Fibroblast of villous mesenchyme (primary cell): ENCODE measurements at places on chromosomes 4 and X. TPM values are rescaled to one million over a fixed set of nuclear protein-coding genes. Genes with fewer than 3 reads are reported as not detected.

The GC gene
- total RNA-seq = not detected in 2 replicates

The FAM241A gene
- total RNA-seq = 1.3 and 1.6 TPM in 2 replicates

The SSX3 gene
- not detected in 2 replicates for total RNA-seq

The DDX53 gene
- total RNA-seq = under 0.01 TPM in 1 of 2 replicates, not detected in the other

The CTAG1A gene
- total RNA-seq = not detected in 2 replicates

The SH3RF1 gene
- total RNA-seq = 29.3 and 41.9 TPM in 2 replicates

The ZFP42 gene
- total RNA-seq = under 0.01 TPM in 1 of 2 replicates, not detected in the other

The ETDA gene
- total RNA-seq = not detected in 2 replicates

The JAKMIP1 gene
- not detected in 2 replicates for total RNA-seq

The XAGE1A gene
- 0.32 TPM in 1 of 2 replicates, not detected in the other for total RNA-seq

DNA sequence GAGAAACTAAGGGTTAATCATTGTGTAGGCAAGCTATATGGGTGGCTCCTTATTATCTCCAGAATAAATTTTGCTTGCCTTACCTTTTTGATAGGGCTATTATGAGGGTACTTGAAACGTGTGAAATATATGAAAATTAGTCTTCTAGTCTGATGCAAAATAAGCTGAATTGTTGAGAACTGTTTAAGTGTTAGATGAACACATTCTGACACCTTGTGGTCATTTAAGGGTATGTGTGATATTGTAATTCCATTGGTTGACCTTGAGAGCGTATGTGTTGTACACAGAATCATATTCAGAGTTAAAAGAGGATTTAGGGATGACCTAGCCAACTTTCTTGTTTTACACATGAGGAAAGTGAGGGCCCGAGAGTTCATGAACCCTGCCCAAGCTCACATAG lies 44.6 kb upstream of the LINC00632 start:
- peak; percentile 0 for DNase-seq

DNA sequence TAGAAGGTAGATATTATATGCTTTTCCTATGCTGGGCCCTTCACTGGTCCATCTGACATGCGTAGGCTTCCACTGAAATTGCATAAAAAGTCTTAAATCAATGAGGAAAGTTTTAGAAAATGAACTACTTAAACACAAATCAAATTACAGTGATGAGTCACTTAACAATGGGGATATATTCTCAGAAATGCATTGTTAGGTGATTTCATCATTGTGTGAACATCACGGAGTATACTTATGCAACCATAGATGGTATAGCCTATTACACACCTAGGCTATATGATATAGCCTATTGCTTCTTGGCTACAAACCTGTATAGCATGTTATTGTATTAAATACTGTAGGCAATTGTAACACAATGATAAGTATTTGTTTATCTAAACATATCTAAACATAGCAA lies 10.3 kb downstream of the STAP1 start:
- no peak for DNase-seq

DNA sequence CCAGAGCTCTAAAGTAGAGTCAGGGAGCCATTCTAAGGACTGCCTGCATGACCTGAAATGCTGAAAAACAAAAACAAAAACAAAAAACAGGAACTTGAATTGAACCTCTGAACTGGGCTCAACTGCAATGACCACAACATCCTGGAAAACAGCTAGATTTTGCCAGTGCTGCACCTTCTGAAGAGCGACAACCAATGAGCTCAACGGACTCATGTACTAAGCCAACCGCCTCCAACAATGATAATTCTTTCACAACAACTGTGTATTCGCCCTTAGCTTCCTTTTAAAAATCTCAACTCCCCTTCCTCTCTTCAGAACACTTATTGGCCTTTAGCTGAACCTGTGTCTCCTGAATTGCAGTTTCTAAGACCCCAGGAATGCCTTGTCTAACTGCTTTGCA lies 69.8 kb downstream of the HAUS3 start:
- DNase-seq = no peak

GRCh38 chrX:22090181-22090580 lies 58.1 kb downstream of the PHEX start:
- peak; percentile 65 for DNase-seq

- DNase-seq = no peak
Observed at GRCh38 chrX:11648705-11649519, 16.8 kb downstream of the ARHGAP6 start.

GRCh38 chr4:13640149-13640940 lies 12.8 kb upstream of the BOD1L1 start:
- peak; percentile 84 for DNase-seq

- no peak for DNase-seq
Observed at GRCh38 chr4:184255361-184255760, 37.7 kb upstream of the ENPP6 start.

- no peak for DNase-seq
Observed at GRCh38 chr4:120316416-120316815, 249.8 kb upstream of the MAD2L1 start.

GRCh38 chr4:8278421-8279287 lies 9.1 kb downstream of the HTRA3 start:
- peak; percentile 87 for DNase-seq

DNA sequence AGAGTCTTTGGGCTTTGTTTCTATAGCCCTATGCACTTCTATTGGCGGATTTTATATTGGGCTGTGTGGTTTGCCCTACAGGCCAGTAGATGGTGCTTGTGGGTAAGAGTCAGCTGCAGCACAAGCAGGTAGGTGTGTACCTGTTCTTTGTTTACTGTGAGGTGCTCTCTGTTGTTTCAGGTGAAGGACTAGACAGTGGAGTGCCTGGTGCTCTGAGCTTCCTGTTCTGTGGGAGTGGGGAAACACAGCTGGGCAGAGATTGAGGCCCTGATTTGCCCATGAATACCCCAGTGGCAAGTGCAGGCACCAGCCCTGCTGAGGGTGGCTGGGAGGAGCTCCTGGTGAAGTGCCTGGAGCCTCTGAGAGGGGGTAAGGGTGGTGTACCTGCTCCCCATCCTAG lies 26.3 kb upstream of the UCP1 start:
- peak; percentile 18 for DNase-seq

DNA sequence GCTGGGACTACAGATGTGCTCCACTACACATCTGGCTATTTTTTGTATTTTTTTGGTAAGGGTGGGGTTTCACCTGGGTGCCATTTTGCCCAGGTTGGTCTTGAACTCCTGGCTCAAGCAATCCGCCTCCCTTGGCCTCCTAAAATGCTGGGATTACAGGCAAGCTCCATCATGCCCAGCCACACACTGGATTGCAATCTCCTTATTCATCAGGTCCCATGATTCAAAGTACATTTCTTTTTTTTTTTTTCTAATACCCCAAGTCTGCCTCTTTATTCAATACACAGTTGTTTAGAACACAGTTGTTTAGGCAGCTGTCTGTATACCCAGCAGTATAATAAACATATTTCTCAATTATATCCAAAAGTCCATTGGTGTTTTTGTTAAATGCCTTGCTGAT lies 130.3 kb upstream of the ARSJ start:
- DNase-seq = no peak

DNA sequence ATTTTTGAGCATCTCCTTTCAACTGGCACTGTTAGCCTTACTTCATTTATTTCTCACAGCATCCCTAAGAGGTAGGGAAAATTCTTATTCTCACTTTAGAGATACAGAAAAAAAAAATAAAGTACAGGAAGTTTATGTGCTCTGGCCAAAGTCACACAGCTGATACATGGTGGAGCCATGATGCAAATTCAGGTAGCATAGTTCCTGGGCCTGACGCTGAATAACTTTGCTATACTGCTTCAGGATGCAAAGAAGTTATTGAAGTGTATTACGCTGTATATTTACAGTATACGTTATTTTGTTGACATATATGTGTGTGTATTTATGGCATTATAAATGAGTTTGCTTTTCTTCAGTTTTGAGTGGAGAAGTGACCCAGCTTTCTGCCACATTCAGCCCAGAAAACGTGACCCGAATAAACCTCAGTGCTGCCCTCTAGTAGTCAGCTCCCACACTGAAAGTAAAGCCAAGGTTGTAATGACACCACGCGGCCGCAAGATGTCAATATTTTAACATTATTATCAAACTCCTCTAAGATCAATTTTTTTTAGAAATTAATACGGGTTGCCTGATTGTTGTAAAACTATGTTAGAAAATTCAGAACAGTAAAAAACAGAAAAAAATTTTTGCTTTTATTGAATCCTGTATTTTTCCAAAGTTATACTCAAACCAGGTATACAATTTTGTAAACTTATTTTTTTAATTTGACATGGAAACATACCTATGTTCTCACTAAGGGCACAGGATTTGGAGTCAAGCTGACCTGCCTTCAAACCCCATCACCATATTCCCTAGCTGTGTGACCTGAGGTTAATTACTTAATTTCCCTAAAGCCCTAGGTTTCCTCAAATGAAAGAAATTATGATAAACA lies 3.8 kb upstream of the GUCY2F start:
- DNase-seq = peak; percentile 74

GRCh38 chr4:22597471-22597870 lies 81.6 kb upstream of the ADGRA3 start:
- DNase-seq = no peak

GRCh38 chr4:154189346-154189745 lies 302.3 kb downstream of the DCHS2 start:
- no peak for DNase-seq

- DNase-seq = no peak
Observed at GRCh38 chr4:186642998-186643397, 80.7 kb downstream of the FAT1 start.

DNA sequence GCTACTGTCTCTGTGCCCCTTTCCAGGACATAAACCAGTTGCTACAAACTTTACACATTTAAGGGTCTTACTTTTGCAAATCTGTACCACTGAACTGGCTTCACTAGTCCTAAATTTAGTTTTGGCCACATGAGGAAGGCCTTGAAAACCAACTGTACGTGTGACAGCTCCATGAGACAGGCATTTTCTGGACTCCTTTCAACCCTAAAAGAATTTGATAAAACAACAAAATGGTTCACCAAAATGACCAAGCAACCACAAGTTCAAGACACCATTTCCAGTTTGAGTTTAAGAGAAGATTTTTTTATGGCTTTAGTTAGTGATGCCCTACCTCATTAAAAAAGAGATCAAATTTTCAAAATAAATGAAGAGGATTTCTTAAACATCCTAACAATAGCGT lies 246.4 kb downstream of the ZNF674 start:
- DNase-seq = no peak

- DNase-seq = no peak
Observed at GRCh38 chr4:79043138-79043537, 103.9 kb upstream of the PAQR3 start.

- DNase-seq = no peak
Observed at GRCh38 chrX:103614999-103615398, 7.2 kb downstream of the TCEAL3 start.

GRCh38 chr4:11735651-11736050 lies 307.0 kb upstream of the HS3ST1 start:
- DNase-seq = no peak

DNA sequence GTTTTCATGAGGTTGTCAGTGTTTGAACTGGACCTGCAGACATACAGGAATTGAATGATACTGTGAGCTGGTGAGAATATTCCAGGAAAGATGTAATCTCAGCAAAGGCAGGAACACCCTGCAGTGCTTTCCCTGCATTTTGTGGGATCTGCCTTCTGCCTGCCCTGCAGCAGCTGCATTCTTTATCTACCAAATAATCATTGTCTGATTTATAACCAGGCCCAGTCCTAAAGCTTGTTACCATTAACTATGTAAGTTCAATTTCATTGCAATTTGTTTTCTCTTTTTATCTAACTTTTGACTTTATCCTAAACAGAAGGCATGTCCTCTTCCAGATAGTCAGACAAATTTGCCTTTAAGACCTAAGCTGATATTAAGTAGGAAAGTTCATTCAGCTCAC lies 99.8 kb upstream of the NOCT start:
- DNase-seq = no peak

DNA sequence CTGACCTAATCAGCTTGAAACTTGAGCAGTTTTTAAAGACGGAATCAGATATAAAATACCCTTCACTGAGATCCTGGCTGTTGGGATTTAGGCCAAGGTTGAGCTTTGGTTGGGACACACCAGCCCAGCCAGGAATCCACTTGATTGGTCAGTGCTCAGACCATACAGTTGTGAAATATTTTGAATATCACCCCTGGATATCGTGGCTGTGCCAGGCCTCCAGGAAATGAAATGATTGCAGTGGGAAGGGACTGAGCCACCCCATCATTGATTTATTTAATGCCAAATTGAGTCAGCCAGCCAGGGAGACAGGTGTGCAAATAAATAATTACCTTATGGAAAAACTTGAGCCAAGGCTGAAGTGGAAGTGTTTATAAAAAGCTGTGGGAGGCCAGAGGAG lies 128.4 kb upstream of the SCML1 start:
- no peak for DNase-seq

DNA sequence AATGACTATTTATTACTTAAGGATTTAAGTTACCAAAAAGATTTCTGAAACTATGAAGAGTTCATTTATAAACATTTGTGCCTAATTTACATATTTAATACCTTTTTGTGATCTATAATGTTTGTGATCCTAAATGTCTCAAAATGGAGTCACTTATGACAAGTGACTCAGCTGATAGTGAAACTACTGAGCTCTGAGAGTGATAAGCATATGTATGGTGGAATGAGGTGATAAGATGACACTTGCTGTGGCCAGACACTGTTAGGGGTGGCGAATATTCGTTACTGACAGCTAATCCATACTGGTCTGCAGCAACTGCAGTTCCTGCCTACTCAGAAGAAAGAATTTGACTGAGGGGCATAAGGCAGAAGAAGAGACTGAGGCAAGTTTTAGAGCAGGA lies 5.5 kb upstream of the NXF3 start:
- no peak for DNase-seq

DNA sequence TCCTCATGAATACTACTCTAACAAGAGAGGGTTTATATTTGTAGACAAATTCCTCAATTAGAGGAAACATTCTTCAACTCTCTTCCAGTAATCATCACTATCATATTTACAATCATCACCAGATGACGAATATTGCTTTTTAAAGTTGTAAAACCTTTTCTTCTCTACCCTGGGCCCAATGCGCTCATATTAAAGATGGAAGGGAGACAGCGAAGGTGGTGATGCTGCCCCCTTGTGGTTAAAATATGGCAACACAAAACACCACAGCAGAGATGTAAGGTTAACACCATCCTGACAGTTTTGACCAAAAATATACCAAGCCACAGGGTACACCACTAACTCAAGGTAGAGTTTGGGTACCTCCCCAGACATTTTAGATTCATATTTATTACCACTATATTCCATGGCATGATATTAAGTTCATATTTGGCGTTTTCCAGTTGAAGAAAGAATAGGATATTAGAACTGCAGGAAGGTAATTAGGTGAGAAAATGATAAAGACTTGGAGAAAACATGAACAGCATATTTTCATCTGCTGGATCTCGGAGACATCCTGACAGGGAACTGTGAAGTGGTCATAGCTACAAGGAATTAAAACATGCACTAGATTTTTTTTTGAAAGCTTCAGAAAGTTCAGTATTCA lies 72.8 kb downstream of the SLC9A7 start:
- DNase-seq = peak; percentile 48

DNA sequence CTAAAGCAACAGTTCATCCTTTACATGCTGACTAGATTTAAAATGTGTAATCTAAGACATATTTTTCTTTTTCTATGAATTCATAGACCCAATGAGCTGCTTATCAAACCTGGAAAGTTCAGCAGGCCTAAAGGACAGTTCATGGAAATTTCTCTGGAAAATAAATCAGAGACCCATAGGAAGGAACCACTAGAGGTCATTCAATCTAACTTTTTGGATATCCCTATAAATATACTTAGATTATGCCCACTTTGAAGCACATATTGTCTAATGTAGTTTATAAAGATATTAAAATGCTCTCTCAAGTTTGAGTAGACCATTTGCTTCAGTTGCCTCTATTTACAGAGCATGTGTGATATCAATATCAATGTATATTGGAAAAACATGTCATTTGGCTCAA lies 473.0 kb downstream of the FAT4 start:
- no peak for DNase-seq
